ENCODE measurements at places on chromosomes 2 and 18.

DNA sequence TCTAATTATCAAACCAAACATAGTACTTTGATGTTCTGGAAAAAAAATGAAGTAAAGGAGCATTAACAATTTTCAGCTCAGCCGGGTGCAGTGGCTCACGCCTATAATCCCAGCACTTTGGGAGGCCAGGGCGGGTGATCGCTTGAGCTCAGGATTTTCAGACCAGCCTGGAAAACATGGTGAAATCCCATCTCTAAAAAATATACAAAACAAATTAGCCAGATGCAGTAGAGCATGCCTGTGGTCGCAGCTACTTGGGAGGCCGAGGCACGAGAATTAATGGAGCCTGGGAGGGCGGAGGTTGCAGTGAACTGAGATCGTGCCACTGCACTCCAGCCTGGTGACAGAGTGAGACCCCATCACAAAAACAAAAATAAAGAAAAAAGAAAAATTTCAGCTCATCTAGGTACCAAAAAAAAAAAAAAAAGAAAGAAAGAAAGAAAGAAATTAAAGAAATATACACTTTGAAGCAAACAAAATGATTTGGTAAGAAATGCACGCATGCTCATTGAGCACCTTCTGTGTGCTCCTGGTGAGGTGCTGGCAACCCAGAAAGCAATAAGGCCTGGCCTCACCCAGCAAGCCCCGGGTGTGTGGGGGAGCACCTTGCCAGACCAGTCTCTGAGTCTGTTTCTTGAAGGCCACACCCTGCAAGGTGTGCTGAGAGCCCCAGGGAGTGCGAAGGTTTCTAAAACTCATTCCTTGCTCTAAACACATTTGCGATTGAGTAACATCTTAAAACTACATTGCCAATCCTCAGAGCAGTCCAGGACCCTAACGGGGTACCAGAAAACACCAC lies 133.5 kb downstream of the TFCP2L1 start:
- DNase-seq, result no peak

DNA sequence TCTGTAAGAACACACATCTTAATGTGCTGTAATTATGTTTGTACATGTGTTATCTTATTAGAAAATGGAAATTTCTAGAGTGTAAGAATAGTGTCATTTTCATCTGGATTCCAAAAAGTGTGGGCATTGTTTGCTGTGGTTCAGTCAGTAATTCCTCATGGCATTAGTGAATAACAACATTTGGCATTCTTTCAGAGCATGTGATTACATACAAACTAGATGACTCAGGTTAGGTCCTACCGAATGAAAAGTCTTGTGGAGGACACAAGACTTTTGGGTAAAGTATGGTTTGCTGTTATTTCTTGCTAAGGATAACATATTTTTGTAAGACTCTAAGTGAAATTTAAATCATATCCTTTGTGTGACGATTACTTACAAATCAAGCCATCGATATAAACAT lies 593.1 kb upstream of the NRXN1 start:
- DNase-seq, result no peak

GRCh38 chr2:55530539-55531081 lies 11.1 kb downstream of the CFAP36 start:
- no peak for DNase-seq

- no peak for DNase-seq
Observed at GRCh38 chr2:216426166-216426777, 14.0 kb downstream of the SMARCAL1 start.

DNA sequence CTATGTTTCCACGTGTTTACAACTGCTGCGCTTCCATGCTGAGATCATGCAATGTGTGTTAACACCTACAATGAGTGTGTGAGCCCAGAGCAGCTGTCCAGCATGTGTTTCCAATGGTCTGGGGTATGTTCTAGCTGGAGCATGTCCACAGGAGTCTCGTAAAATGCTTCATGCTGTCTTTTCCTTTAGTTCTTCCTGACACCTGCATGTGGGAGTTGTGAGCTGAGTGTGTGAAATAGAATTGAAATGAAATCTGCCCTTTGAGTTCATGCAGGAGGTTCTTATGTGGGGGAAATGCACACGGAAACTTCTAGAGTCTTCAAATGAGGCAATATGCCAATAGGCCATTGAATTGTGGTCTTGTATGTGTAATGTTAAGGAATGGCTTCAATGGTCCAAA lies 205.1 kb downstream of the RND3 start:
- peak; percentile 16 for DNase-seq

GRCh38 chr2:85811180-85812093 lies 57.6 kb downstream of the ATOH8 start:
- DNase-seq, result no peak

DNA sequence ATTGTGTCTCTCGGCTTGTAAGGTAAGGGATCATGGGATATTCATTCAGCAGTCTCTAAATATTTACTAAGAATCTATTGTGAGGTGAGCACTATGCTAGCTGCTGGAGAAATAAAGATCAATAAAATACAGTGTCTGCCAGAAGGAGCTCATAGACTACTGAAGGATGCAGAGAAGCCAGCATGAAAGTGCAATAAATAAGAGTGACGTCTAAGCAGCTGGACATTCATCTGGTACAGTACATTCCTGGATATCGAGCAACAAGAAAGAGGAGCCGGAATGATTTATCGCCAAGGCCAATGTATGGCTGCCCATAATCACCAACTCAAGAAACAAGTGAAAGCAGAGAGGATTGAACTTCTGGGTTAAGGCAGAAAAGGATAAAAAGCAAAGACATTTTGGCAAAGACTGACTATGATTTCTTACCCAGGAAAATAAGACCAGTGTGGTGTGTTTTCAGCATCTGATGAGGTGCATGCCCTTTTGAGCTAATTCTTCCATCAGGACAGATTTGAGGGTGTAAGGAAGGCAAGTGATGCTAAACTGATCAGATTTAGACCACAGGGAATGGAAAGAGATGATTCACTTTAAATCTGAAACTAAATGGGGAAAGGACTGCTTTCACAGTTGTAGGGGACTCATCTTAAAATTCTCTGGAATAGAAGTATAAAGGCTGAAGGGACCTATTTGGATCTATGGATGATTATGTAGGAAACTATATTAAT lies 18.7 kb upstream of the LMAN1 start:
- DNase-seq, result no peak

DNA sequence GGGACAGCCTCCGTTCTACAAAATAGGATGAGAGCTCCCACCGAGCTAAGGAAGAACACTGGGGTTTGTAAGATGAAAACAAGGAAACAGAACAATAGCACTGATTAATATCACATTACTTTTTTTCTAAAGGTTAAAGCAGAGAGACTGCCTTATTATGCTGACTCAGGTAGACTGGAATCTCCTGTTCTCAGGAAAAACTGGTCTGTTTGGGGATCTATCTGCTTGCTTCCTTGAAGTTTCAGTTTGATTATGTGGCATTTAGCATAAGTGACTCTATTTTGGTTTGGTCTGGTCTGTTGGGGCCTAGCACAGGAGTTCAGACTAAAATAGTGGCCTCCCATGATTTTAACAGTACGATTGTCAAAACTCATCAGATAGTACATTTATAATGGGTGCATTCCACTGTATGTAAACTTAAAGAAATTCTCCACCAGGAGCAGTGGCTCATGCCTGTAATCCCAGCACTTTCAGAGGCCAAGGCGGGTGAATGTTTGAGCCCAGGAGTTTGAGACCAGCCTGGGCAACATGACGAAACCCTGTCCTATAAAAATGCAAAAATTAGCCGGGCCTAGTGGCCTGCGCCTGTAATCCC lies 64.1 kb upstream of the NDUFV2 start:
- no peak for DNase-seq

DNA sequence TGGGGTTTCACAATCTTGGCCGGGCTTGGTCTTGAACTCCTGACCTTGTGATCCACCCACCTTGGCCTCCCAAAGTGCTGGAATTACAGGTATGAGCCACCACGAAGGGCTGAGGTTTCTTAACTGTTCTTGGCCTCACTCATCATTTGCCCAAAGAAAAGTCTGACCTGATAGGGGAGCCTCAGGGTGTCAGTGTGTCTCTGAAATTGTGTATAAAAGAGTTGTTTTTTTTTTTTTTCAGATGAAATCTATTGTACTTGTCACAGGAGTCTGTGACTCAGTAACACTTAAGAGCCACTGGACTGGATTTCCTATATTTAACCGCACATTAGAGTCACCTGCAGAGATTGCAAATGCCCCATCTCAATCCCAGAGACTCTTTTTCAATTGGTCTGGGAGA lies 16.9 kb downstream of the PMAIP1 start:
- DNase-seq, result no peak

DNA sequence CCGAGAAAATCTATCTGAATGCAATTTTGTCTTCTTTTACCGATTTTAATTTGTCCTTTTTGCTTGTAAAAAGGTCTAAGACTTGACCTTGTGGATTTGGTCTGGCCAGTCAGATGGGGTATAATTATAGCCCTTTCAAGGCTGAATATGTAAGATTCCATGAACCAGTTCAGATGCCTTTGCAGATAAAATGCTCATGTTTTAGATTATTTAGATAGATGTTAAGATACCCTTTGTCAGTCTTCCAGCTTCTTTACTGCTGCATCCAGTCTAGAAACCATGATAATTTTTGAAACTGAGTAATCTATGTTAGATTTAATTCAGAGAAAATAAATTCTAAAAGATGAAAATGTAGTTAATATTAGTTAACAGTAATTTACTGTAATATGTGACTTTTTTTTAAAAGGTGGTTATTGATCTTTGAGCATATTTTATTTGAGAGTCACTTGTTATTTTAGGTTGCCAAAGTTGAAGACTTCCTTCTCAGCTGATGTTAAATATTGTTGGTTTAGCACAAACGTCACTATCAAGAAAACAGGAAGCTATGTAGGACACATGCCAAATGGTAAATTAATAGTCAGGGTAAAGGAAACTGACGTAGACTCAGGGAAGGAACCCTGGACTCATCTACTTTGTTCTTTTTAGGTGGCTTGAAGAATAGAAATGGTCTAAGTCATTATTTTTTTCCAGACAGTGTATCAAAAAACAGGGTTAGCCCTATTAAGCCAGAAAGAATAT lies 29.8 kb downstream of the BABAM2 start:
- DNase-seq, result peak; percentile 4

DNA sequence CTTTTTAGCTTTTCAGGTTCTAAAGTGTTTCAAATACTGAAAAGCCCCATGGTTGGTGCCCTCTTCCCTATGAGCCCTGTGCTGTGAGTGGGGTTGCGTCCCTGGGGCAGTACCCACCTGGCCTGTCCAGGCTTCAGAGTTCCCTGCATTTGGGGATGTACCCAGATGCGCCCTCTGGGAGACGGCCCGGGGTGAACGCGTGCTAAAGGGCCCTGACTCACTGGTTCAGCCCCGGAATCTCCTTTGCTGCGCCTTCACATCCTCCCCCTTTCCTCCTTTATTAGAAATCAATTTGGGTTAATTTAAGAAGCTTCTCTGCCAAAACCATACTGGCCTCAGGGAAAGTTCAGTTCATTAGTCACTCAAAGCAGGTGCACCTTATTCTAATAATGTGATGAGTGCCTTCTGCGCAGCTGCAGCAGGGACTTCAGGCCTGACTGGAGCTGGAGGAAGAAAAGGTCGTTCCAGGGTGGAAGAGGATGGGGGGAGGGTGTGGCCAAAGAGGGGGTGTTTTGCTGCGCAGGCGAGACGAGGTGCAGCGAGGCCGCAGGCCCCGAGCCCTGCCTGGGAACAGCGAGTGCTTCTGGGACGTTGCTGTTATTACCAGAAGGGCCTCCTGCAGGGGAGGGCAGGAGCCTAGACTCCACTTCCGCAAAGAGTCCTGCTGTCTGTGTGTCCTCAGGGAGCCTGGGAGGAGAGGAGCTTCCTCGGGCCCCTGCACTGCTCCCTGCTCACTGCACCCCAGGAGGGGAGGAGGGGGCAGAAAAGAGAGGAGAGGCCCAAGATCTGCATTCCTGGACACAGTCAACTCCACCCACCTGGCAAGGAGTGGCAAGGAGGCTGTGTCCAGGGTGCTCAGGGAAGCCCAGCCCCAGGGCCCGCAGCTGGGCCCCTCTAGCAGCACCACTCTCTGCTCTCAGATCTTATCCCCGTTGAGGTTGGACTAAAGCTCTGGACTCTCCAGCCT lies 223.2 kb upstream of the PXDN start:
- DNase-seq, result peak; percentile 78

GRCh38 chr2:225399504-225399903 lies at the start of gene NYAP2:
TSS of gene NYAP2 (plus strand) at chr2:225399710. CDS start at chr2:225408881, 9,171 bp downstream.
- DNase-seq, result peak; percentile 79

DNA sequence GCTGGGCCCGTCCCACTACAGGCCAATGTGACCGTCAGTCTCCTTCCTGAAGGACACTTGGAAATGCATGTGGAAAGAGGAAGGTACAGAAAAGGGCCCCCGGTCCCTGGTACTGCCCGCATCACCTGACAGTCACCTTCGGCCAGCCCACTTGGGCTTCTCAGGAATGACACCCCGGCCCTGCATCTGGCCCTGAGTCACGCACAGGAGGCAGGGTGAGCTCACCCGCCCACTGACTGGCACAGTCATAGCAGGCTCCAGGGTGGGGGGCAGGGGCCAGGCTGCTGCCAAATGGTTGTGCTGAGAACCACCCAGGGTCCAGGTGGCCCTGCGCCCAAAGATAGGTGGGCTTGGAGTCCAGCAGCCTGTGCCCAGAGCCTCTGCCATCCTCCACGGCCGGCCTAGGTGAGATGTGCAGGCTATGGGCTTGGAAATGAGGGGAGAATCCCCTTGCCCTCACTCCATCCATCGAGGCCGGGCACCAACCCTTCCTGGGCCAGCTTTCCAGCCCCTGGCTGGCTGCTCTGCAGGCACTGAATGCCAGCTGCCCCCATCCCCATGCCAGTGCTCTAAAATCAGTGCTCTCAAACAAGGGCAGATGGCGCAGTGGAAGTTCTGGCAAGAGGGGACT lies 14.1 kb downstream of the EMX1 start:
- no peak for DNase-seq

DNA sequence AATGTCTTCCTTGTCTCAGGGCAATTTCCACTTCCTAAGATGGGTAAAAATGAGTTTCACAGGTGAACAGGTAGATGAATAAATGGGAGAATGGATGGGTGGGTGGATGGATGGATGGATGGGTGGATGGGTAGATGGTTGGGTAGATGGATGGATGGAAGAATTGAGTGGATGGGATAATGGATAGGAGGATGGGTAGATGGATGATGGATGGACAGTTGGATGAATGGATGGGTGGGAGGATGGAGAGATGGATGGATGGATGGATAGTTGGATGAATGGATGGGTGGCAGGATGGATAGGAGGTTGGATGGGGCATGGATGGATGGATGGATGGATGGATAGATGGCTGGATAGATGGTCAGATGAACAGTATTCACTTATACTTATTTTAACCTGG lies 90.9 kb downstream of the LRRC30 start:
- DNase-seq, result no peak

DNA sequence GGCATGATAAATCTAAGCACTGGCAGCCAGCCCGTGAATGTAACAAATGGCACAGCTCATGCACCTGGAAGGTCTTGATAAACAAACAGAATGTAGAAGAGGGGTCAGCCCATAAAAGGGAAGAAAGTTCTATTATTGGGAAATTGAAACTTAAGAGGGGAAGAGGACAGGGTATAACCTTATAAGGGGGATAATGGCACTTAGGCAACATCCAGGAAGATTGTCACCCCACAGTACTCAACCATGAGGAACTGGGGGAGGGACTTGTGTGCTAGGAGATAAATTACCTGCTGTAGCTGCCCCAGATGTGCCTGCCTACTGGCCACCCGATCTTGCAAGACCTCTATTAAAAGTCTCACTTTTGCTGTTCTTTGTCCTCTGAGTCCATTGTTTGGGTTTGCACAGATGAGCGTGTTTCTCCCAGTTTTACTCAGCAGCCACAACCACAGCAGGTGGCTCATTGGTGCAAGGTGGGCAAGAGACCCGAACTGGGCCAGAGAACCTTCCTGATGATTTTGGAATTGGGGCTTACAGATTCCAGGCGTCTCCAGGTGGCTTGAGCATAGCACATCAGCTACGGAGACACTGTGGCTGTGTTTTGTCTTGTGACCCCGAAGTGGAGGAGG lies 79.0 kb upstream of the TAF1B start:
- no peak for DNase-seq

- no peak for DNase-seq
Observed at GRCh38 chr2:237514474-237515130, 27.6 kb downstream of the MLPH start.
